KG1 (cell line): ENCODE measurements at places on chromosomes 16 and 17.

- DNase-seq: no peak
These were observed 134.5 kb upstream of the CHMP6 start for GRCh38 chr17:80856863-80857755.

DNA sequence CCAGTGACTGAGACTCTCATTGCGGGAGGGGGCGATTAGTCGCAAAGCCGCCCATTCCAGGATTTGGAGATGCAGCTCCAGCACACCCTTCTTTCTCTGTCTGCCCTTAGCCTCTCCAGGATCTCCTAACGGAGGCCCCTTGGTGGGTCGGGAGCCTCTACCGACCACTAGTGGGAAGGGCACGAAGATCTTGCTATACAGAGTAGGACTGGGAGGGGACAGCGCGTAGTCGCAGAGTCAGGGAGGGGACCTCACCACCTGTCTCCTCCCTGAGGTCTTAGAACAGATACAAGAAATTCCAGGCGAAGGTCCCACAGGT, 588 bp upstream of the SMTNL2 start:
- no peak for DNase-seq

- no peak for DNase-seq
These were observed 16.8 kb upstream of the SUZ12 start for GRCh38 chr17:31919802-31920525.

DNA sequence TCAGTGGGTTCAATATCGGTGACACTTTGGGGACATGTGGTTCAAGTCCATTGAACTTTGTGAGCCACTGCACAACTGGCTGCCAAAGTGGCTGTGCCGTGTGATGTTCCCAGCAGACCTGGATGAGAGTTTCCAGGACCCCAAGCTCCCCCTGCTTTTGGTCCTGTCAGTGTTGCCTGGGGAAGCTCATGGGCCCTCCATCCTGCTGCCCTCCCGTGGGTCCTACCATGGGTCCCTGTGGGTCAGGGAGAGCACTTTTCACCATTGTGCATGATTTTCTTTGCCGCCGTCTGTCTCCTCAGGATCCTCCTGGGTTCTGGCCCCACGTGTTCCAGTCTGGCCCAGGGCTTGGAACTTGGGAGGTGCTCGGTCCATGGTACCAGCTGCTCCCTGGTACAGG, 38.1 kb downstream of the LGALS9 start:
- no peak for DNase-seq

DNA sequence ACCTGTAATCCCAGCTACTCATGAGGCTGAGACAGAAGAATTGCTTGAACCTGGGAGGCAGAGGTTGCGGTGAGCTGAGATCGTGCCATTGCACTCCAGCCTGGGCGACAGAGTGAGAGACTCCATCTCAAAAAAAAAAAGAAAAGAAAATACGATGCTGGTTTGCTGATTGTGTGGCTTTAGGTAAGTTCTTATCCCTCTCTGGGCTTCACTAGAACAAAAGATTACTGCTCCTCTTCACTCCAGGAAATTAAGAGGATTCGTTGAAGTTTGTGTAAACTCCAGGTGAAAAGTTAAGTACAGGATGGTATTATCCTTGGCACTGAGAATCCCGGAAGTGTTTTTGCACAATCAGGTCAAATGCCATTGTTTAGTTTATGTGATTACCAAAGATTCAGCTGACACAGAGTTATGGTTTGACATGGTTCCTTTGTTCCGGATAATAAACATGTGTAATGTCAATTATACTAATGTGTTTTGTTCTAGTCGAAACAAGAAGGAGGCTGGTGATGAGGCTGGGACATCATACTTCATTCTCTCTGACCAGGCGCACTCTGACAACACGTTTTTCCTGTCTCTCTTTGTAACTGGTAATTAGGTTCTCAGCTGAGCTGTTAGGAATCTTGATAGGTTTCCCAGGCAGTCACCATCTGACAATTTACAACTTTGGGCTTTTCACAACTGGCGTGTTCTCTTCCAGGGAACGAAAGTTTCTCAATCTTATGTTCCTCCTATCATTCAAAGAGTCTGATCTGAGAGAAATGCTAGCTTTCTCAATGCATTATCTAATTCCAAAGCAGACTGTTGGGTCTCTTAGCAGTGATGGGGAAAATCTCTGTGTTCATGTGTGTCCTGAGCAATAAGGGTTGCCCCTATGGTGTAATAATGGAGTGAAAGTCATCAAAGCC, 10.8 kb upstream of the TAOK1 start:
- DNase-seq: no peak

DNA sequence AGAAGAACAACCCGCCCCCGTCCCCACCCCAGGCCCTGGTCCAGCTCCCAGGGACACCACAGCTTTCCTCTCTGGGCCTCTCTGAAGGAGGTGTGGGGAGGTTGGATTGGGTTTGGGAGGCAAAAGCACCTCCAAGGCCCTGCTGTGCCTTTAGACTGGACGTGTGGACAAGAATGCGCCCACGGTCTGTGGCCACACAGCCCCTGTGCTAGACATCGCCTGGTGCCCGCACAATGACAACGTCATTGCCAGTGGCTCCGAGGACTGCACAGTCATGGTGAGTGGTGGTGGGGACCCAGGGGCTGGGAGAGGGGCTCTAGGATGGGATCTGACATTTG, 3.0 kb downstream of the CORO1A start:
- no peak for DNase-seq

DNA sequence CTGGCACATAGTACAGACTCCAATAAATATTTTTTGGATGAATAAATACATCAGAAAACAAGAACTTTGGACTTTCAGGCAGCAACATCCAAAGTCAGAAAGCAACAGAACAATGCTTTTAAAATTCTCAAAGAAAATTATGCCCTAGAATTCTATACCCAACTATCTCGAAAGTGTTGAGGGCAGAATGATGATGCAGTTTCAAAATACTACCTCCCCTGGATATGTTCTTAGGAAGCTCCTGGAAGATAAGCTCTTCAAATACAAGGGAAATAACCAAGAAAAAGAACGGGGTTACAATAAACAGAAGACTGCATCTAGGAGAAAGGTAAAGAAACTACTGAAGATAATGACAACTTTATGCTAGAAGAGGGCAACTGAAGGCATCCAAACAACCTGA, 11.0 kb downstream of the SIAH1 start:
- DNase-seq: no peak

DNA sequence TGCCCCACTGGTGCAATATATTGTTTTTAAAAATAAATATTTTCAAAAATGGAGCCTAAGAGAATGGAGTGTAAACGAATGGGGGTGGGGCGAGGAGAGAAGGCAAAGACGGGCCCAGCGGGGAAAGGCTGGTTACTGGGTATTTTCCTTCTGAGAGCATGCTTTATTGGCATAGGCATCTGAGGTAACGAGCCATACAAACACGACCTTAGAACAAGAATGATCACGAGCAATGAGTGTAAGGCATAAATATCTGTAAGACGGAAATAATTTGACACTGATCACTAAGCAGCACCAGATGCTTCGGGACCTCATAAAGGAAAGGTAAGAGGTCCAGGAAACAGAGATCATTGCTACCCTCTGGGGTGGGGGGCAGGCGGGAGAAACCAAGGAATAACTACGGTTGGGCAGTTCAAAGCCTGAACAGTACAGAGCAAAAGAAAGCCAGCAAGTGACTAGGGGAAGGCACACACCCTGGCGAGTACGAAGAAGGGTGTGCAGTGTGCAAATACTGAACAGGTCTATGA, 959 bp downstream of the SSH2 start:
- peak; percentile 75 for DNase-seq

DNA sequence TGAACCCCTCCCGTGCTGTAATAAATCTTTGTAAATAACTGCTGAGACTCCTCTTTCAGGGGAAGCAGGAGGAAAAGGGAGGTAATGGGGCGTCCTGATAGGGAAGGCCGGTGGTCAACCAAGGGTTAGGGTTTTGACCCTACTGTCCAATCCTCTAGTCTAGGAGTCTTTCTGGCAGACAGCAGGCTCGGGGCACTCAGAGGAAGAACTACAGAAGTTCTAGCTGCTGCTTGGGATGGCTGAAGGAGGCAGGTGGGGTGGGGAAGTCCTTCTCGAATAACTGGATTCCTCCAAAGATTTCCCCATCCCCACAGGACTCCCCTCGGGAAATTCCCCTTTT, 387 bp upstream of the STARD3 start:
- no peak for DNase-seq

GRCh38 chr16:27424772-27425498, 23.0 kb downstream of the IL21R start:
- no peak for DNase-seq

- DNase-seq: no peak
These were observed 16.1 kb downstream of the ITGB4 start for GRCh38 chr17:75737133-75737962.

DNA sequence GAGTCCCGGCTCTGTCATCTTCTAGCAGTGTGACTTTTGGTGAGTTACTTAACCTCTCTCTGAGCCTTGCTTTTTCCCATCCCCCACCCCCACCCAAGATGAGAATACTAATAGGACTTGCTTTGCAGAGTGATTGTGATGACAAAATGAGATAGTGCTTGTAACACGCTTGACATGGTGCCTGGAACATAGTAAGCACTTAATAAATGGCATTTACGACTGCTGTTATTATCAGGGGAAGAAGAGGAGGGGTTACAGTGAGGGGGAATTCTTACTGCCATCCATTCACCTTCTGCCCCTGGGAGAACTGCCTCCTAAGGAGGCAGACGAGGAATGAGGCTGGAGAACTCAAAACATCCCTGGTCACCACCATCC, 7.8 kb downstream of the DLX4 start:
- DNase-seq: no peak

GRCh38 chr16:66388350-66389139, 22.1 kb downstream of the CDH5 start:
- no peak for DNase-seq

- no peak for DNase-seq
These were observed 17.6 kb downstream of the EPOP start for GRCh38 chr17:38656959-38657823.

DNA sequence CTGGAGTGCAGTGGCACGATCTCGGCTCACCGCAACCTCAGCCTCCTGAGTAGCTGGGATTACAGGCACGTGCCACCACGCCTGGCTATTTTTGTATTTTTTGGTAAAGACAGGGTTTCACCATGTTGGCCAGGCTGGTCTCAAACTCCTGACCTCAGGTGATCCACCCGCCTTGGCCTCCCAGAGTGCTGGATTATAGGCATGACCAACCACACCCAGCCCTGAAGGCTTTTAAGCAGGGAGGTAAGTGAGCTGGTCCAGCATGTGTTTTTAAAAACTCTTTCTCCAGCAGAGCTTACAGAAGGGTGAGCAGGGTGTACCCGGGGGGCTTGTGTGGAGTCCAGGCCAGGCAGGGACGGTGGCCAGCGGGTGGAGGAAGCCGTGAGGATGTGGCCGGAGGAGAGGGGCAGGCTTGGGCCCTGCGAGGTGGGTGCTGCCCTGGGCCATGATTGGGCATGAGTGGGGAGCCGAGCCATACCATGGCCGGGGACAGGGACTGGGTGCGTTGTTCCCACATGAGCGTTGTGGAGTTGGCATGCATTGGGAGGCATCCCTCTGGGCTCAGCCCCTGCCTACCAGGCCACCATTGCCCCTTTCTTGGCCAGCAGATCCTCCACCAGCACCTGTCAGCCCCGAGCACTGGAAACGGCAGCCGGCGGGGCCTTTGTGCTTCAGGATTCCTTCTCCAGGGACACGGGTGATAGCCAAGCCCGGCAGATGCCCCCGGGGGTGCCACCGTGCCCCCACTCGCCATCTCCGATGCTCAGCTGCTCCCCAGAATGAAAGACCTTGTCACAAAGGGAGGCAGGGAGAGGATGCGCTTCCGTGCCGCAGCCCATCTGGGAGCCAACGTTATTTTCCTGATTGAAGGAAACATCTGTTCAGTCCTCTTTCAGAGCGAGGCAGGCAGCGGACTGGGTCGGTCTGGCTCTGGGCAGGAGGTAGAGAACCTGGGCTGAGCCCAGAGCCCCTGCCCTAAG, 64.5 kb downstream of the RAI1 start:
- no peak for DNase-seq

DNA sequence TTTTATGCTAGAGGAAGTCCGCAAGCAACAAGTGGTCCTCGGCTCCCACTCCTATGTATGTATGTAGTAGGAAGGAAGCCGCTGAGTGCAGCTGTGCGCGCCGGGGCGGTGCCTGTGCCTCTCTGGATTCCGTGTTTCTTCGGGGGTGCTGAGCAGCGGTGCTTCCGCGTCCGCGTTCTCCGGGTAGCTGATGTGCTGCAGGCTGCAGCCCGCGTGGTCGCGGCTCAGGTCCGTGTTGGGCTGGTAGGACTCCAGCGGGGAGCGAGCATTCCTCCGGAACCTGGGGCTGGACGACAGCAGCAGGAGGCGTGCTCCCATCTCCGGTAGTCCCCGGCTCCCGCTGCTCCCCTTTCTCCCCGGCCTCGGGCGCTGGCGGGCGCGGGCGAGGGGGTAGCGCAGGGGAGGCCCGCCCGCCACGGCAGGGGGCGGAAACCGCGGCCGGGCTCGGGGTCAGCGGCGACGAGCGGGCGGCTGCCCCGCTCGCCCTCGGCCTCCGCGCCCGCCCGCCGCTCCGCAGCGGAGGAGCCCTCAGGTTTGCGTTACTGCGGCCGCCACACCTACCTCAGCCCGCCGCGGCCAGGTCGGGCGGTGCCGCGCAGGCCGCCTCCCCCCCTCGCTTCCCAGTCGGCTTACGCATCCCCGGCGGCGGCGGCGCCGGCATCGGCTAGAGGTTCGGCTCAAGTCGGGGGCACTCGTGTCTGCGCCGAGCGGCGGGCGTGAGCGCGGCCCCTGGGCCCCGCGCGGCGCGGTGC, 487 bp downstream of the C17orf67 start:
- DNase-seq: peak; percentile 80

DNA sequence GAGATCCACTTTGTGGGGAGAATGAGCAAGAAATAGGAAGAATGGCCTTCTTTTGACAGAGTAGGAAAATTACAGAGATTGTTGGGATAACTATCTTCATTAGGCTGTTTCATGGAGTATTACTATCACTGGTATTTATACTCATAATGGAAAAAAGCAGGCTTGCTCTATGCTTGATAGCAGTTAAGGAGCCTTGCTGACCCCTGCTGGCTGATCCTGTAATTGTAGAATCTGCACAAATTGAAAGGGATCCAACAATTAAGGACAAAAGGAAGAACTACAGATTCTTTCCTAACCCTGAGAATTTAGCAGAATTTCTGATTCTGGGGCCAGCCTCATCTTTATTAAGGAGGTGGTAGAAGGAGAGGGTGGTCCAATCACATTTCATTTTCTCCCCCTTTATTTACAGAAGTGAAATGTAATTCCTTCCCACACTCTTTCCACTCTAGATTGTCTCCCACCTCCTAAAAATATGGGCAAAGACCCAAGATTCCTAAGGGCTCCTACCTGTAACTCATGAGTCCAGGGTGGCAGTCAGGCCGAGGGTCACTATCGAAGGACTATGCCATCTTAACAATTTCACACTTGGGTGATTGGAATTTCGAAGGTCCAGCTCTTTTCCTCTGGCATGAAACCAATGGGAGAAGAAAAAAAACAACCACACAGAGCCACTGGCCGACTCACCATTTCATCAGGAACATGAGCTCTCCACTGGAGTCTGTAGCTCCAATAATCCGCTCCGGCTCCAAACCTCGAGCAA, 26.3 kb downstream of the NFE2L1 start:
- DNase-seq: peak; percentile 42

GRCh38 chr17:82795615-82796014, 43.8 kb downstream of the TBCD start:
- no peak for DNase-seq
